Pons (tissue), 1 donor: ENCODE measurements at places on chromosomes 12 and 14.

- no peak for DNase-seq
Measured at GRCh38 chr12:132921685-132922084, 34.3 kb upstream of the CHFR start.

- DNase-seq, result no peak
Measured at GRCh38 chr12:26621932-26622331, 211.1 kb downstream of the ITPR2 start.

DNA sequence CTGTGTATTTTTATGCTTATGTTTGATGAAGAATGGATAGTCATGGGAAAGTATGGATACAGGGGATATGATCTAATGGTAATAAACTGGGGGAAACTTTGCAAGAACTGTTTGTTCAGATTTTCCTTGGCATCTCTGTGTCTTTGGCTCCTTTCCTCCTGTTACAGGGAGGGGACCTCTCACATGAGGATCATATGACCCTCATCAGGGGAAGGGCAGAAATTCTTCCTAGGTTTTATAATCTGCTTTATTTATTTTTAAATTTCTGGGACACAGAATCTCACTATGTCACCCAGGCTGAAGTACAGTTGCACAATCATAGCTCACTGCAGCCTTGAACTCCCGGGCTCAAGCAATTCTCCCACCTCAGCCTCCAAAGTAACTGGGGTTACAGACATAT is 526.5 kb downstream of the CCER1 start:
- no peak for DNase-seq

DNA sequence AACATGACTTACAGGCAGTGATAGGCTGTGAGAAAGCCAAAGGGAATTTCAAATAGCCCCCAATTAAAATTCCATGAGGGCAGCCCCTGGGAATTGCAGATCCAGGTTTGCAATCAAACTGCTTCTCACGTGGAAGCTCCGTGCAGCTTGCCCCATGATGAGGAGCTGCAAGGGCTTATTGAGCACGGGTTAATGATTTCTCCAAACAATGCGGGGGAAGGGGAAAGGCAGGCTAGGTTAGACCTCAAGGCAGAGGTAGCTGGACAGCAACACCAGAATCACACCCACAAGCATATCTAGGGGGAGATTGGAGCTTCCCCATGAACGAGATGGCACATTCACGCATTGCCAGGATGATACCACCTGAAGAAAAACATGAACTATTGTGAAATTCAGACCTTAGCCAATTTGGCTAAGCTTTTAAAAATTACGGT is 5.0 kb upstream of the DUSP6 start:
- no peak for DNase-seq

DNA sequence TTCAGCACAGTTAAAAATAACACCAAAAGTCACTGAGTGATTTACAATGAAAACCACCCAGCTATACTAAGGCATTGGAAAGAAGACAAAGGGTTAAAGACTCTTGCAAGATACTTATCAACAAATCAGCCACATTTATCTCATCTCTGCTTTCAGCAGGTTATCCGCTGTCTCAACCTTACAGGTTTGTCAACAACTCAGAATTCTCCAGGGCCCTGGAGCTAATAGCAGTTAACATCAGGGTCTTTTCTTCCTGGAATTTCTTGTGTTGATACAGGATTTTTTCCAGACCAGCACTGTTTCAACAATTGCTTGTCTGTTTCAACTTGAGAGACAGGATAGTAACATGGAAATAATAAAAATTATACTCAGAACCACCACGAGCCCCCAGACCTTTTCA is 3.5 kb downstream of the PKP2 start:
- no peak for DNase-seq

GRCh38 chr14:74478996-74479635 is 14.0 kb downstream of the NPC2 start:
- peak; percentile 49 for DNase-seq

DNA sequence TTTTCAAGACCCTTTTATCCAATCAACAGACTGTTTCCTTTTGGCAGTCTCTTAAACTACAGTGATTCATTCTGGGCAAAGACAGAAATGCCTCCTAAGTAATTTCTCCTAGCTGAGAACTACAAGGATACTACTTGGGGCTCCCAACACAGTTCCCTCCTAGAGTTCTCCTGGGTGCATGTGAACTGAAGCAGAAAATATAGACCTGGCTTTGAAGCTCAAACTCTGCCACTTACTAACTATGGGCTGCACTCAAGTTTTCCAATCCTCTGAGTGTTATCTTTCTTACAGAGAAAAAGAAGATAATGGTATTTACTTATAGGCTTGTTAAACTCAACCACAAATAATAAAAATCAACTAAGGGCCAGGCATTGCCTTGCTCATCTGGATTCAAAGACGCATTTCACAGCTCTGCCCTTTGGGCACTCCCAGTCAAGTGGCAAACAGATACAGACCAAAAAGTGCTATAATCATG is 97.6 kb downstream of the EFCAB11 start:
- no peak for DNase-seq

DNA sequence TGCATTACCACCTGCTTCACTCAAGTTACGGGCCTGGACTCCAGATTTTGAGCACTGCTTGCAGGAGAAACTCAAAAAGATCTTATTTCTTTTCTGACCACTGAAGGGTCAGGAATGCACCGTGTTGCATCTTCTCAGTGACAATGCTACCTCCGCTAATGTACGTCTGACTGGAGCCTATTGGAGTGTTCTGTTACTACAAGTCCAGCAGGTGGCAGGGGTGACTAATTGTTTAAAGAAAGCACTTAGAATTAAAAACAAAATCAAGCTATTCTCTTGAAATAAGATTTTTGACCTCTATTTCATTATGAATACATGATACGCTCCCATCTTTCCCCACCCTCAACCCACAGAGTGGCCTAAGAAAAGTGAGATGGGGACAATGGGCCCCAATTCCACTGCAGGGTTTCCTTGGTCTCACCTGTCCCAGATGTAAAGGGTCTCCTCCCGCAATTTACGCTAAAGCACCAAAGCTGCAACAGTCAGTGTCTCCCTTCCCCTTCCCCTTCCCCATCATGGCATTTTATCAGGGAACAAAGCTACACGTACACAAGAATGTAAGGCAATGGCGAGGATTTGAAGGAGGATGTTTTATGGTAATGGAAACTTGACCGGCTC is 2.2 kb downstream of the TBPL2 start:
- no peak for DNase-seq

DNA sequence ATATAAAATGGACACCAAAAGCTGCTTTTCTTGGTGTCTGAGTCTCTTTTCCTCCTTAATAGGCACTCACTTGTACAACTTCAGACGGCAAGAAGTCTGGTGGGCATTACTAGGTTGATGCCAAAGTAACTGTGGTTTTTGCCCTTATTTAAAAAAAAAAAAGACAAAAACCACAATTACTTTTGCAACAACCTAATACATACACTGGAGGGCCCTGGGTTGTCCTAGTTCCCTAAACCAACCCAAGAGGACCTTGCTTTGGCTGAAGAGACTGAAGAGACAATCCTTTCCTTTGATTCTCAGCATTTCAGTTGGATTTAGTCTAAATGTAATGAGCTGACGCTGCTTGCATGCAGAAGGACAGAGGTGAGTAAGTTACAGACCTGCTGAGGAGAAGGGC is 16.2 kb upstream of the PLEKHG3 start:
- no peak for DNase-seq

GRCh38 chr14:34775342-34775741 is 60.9 kb upstream of the CFL2 start:
- DNase-seq, result no peak

DNA sequence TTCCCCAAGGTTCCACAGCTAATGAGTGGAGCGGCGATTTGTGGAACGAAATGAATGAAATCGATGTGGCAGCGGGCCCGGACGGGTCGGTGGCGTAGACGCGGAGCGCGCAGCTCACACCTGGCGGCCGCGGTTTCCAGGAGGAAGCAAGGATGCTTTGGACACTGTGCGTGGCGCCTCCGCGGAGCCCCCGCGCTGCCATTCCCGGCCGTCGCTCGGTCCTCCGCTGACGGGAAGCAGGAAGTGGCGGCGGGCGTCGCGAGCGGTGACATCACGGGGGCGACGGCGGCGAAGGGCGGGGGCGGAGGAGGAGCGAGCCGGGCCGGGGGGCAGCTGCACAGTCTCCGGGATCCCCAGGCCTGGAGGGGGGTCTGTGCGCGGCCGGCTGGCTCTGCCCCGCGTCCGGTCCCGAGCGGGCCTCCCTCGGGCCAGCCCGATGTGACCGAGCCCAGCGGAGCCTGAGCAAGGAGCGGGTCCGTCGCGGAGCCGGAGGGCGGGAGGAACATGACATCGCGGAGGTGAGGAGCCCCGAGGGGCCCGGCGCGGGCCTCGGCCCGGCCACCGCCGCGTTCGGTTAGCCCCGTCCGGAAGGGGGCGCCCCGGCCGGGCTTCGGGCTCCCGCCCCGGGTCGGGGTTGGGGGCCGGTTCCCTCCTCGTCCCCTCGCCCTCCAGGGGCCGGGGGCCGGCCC is at the start of gene PTPN11:
TSS of gene PTPN11 (plus strand) at position 340 of the 689 bp plus-strand sequence. CDS start at position 505, 165 bp downstream.
- DNase-seq, result peak; percentile 63

DNA sequence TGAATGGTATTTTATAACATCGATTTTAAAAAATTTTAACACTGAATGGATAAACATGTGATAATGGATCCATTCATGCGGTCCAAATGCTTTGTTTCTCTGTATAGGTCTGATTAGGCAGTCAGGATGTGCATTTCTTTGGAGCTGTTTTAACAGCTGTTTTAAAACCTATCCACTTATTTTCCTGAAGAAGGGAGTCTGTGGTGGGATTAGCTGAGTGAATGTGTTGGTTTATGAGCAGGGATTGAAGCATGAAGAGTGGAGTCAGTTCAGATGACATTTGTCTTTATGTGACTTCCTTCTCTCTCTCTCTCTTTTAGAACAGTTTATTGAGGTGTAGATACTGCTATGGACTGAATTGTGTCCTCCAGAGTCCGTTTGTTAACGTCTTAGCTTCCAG is 37.7 kb downstream of the GLT8D2 start:
- no peak for DNase-seq

GRCh38 chr14:24231263-24232120 is 675 bp downstream of the NEDD8 start:
- no peak for DNase-seq

- DNase-seq, result no peak
Measured at GRCh38 chr12:67039995-67040860, 228.9 kb upstream of the CAND1 start.

GRCh38 chr14:93832081-93832480 is 43.8 kb upstream of the PRIMA1 start:
- DNase-seq, result no peak

GRCh38 chr12:59121451-59121850 is 201.1 kb upstream of the LRIG3 start:
- DNase-seq, result no peak

DNA sequence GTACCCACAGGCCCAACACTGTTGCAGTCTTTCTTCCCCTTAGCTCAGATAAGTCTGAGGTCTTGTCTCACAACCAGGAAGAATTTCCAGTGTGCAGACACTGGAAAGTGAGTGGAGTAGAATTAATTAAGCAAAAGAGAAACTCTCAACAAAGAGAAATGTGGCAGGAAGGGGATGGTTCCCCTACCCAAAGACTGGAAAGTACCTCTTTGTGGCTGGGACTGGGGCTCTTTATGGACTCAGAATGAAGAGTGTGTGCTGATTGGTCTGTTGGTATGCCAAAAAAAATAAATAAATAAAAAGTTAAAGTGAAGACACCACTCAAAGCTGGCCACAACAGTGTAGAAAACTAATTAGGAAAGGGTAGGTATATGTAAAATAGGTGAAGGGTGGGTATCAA is 26.4 kb downstream of the GLIPR1L1 start:
- no peak for DNase-seq

GRCh38 chr14:51783765-51784164 is 76.6 kb upstream of the GNG2 start:
- DNase-seq, result no peak

DNA sequence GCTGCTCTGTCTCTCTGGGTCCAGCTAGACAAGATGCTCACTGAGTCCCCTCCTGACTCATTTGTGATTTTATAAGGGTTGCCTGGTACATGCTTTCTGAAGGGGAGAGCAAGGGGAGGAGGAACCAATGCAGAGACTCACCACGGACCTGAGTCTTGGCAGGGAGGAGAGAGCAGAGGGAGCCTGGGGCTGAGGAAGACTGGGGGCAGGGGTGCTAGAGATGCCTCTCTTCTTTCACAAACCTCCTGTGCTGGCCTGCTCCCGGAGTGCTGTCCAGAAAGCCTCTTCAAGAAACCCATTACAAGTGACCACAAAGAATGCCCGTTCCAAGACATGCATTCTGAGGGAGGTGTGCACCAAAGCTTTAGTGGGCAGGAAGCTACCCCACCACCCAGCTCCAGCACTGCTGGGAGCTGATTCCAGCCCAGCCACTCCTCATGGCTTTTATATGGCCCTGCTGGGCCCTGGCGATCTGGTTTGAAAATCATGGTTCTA is 33.1 kb upstream of the DICER1 start:
- no peak for DNase-seq

- no peak for DNase-seq
Measured at GRCh38 chr14:66476964-66477363, 9.2 kb upstream of the CCDC196 start.

DNA sequence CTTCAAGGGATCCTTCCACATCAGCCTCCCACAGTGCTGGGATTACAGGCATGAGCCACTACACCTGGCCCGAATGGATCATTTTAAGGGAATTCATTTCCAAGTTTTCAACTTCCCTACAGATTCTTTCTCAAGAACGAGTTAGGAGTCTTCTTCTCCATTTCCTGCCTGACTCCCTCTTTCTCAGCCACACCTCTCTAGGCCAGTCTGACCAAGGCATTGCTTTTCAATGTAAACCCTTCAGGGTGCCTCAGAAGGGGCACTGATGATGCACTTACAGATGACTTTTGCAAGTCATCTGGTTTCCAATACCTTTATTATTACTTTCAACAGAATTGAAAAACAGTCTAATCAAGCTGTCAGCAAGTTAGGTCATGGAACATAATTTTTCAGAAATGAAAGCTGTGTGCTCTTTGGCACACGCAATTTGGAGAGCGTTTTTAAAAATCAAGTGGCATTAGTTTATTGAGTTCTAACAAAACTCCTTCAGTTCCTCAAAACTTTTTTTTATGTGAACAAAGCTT is 47.2 kb downstream of the SVOP start:
- DNase-seq, result no peak

DNA sequence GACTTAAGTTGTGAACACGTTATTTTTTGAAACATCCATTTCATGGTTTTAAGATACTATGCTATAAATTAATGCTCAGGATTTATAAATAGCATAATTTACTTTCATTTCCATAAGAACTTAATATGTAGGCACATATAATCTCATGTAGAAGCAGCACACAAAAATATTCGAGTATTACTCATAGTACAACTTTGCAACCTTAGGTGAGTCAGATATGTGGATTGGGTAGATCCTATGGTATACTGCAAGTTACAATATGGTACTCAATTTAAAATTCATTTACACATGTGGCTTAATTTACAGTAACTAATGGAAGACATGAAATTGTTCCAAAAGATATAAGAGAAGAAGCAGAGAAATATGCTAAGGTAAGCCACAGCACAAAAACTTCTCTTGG is 26.0 kb downstream of the PSMA3 start:
- no peak for DNase-seq

DNA sequence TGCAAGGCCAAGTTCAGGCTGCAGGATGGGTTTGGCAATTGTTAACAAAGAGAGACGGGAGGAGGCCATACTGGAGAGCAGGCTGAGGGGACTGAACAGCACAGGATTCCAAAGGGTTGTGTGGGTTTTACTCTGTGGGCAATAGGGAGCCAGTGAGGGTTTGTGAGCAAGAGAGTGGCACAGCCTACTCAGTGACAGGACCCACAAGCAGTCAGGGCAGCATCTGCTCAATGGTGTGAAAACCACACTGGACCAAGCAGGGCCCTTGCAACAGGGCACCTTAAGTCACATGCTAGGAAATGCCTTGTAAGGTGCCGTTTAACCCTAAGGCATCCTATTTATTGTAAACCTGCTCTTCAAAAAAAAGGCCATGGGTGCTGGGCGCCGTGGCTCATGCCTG is 22.0 kb downstream of the SYNE3 start:
- no peak for DNase-seq
